Gastrocnemius medialis (tissue), 4 donors: ENCODE measurements at places on chromosomes 3 and 15. TPM values are rescaled to one million over a fixed set of nuclear protein-coding genes. Genes with fewer than 3 reads are reported as not detected.

Gene LDHAL6B
- total RNA-seq = not detected

Gene BFSP2
- total RNA-seq = not detected

Gene OR5K2
- total RNA-seq = not detected

Gene LYZL4
- not detected for total RNA-seq

Gene LTF
- total RNA-seq = 5.1 TPM

Gene CX3CR1
- total RNA-seq = 0.27 TPM

Gene MEIS2
- 0.40 TPM for total RNA-seq

Gene TM4SF4
- total RNA-seq = 2.3 TPM

Gene TRPM1
- not detected for total RNA-seq

Gene RHO
- not detected for total RNA-seq

DNA sequence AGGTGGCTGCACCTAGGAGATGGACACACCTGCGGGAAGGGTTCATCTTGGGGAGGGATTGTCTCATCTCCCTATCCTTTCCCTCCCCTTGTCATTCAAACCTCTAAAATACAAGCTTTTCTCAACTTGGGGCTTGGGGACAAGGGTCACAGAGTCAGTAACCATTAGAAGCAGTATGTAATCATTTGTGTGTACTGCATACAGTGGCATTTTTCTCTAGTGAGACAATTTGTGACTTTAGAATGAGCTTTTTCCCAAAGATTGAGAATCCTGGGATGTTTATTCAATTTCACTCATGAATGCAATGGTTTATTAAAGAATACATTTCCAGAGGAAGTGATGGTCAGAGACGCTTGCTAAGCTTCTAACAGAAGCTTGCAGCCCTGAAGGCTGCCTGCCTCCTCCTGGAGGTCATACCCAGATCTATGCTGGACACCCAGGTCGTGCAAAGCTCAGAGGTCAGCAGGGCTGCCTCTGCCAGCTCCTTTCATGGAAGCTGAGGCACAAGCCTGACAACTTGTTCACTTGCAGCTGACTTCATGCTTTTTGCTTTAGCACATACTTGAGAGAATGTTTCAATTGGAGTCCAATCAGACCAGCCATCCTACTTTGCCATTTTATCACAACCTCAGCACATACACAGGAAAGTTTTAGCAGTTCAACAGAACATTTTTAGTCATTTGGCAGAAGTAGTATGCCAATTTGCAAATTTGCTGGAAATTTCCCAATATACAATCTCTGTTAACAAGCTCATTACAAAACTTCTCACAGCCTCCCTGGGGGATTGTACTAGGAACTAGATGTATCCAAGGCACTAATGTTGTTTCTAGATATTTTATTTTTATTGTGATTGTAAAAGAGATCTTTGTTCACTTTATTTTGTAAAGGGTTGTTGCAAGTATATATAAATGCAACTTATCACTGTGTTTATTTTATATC lies 25.6 kb upstream of the ALDH1L1 start:
- no peak overlapping the region for H3K27ac ChIP-seq
- peaks cover 11% of the 10 kb centered on the region for H3K4me1 ChIP-seq
- no peak for DNase-seq
- no peaks in the 10 kb centered on the region for H3K27me3 ChIP-seq
- no peaks in the 10 kb centered on the region for H3K36me3 ChIP-seq

- no peaks in the 10 kb centered on the region for H3K27me3 ChIP-seq
- no peak for DNase-seq
Measured at GRCh38 chr15:82944821-82945220, 7.7 kb downstream of the HOMER2 start.

DNA sequence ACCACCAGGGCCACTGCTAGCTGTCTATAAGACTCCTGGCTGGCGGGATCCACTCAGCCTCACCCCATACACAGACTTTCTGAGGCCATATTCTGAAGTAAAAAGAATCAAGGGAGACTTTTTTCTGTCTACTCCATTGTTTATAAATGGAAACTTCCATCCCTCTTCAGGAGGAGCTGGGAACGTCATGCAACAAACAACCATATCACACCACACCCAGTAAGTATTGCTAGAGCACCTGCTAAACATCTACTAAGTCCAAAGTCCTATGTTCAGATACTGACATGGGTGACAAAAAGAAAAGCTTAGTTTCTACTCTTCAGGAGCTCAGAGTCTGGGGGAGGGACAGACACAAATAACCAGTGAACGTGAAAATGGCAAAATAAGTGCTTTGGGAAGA lies 324.8 kb upstream of the ONECUT1 start:
- H3K27me3 ChIP-seq = no peaks in the 10 kb centered on the region
- H3K4me3 ChIP-seq = no peak overlapping the region
- no peak overlapping the region for H3K27ac ChIP-seq
- DNase-seq = no peak
- no peaks in the 10 kb centered on the region for H3K4me1 ChIP-seq

- no peaks in the 10 kb centered on the region for H3K27me3 ChIP-seq
- H3K36me3 ChIP-seq = no peaks in the 10 kb centered on the region
- H3K4me1 ChIP-seq = peaks cover 4% of the 10 kb centered on the region
- peak overlapping the region; percentile 91 for H3K27ac ChIP-seq
- DNase-seq = no peak
Measured at GRCh38 chr3:125916376-125916978, 52.5 kb upstream of the ROPN1B start.

- no peaks in the 10 kb centered on the region for H3K27me3 ChIP-seq
- H3K4me1 ChIP-seq = no peaks in the 10 kb centered on the region
- H3K27ac ChIP-seq = no peak overlapping the region
- H3K36me3 ChIP-seq = no peaks in the 10 kb centered on the region
- DNase-seq = no peak
Measured at GRCh38 chr15:51128701-51129100, 34.0 kb upstream of the TNFAIP8L3 start.

GRCh38 chr3:186824430-186825139 lies 17.9 kb upstream of the ADIPOQ start:
- no peak for DNase-seq
- peaks cover 42% of the 10 kb centered on the region for H3K27me3 ChIP-seq

DNA sequence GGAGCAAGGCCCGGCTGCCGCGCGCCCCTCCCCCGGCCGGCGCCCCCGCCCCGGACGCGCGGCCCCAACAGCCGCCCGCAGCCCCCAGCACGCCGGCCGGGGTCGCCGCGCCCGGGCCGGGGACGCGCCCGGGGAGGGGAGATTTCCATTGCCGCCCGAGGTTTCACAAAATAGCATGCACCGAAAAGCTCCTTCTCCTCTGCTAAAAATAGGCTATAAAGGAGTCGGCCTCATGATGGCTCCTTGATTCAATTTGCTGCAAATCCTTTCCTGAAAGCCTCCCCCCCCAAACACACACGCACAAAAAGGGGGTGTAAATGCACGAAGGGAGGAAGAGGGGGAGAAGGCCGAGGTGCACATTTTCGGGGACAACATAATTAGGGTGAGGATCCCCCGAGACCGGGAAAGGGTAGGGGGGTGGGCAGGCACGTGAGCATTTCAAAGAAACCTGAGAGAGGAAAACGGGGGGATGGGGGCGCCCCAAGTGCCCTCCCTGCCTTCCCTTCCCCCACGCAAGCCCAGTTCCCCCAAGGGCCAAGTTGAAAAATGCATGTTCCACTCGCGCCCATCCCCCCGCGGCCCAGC lies 734 bp downstream of the TBL1XR1 start:
- peak overlapping the region; percentile 85 for H3K4me3 ChIP-seq
- no peaks in the 10 kb centered on the region for H3K36me3 ChIP-seq
- H3K27me3 ChIP-seq = no peaks in the 10 kb centered on the region
- peak overlapping the region; percentile 98 for H3K27ac ChIP-seq
- H3K4me1 ChIP-seq = peaks cover 21% of the 10 kb centered on the region

GRCh38 chr3:183203670-183204069 lies 41.1 kb upstream of the LAMP3 start:
- no peaks in the 10 kb centered on the region for H3K4me1 ChIP-seq
- no peak overlapping the region for H3K4me3 ChIP-seq

DNA sequence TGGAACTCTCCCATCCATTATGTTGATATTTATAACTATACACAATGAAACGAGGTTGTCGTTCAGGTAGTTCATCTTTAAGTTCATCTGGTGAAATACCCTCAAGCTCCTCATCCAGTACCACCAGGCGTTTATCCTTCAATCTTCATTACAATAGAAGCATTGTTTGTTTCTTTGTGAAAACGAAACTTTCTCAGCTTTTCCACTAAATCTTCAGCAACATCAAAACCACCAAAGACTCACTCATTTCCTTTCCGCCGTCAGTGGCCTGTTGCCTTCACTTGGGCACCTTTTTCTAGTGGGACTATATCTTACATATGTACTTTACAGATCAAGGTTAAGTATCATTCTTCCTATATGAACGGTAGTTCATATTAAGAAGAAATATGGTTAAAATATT lies 44.1 kb upstream of the TFG start:
- no peak overlapping the region for H3K27ac ChIP-seq
- H3K4me1 ChIP-seq = no peaks in the 10 kb centered on the region
- no peak overlapping the region for H3K4me3 ChIP-seq

- H3K4me3 ChIP-seq = no peak overlapping the region
- no peak overlapping the region for H3K27ac ChIP-seq
- H3K27me3 ChIP-seq = no peaks in the 10 kb centered on the region
- H3K36me3 ChIP-seq = no peaks in the 10 kb centered on the region
Measured at GRCh38 chr3:70583682-70584081, 271.2 kb upstream of the MDFIC2 start.

- no peak overlapping the region for H3K27ac ChIP-seq
- H3K36me3 ChIP-seq = no peaks in the 10 kb centered on the region
- no peak for DNase-seq
- no peaks in the 10 kb centered on the region for H3K27me3 ChIP-seq
- no peaks in the 10 kb centered on the region for H3K4me1 ChIP-seq
- H3K4me3 ChIP-seq = no peak overlapping the region
Measured at GRCh38 chr15:49844390-49844789, 223.5 kb downstream of the DTWD1 start.

DNA sequence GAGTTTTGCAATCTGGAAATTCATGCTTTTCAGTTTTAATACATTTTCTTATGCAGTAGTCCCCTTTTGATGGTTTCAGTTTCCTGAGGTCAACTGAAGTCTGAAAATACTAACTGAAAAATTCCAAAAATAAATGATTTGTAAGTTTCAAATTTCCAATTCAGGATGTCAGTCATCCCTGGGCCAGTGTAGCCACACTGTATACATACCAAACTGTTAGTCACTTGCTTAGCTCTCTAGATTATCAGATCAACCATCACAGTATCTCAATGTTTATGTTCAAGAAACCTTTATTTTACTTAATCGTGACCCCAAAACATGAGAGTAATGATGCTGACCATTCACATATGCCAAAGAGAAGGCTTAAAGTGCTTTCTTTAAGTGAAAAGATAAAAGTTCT lies 715.5 kb downstream of the GBE1 start:
- H3K27ac ChIP-seq = no peak overlapping the region
- H3K27me3 ChIP-seq = no peaks in the 10 kb centered on the region
- H3K4me3 ChIP-seq = no peak overlapping the region

DNA sequence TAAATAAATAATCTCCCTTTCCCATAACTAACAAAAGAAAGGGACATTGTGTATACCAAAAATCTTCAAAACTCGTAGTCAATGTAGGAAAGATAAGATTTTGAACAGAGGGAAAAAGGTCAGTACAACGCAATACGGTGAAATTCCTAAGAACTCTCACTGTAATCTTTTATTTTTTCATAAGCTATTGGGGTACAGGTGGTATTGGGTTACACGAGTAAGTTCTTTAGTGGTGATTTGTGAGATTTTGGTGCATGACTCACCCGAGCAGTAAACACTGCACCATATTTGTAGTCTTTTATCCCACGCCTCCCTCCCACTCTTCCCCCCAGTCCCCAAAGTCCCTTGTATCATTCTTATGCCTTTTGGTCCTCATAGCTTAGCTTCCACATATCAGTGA lies 718.0 kb downstream of the TBL1XR1 start:
- no peak for DNase-seq
- H3K36me3 ChIP-seq = no peaks in the 10 kb centered on the region
- H3K27me3 ChIP-seq = no peaks in the 10 kb centered on the region
- no peak overlapping the region for H3K27ac ChIP-seq
- no peaks in the 10 kb centered on the region for H3K4me1 ChIP-seq

DNA sequence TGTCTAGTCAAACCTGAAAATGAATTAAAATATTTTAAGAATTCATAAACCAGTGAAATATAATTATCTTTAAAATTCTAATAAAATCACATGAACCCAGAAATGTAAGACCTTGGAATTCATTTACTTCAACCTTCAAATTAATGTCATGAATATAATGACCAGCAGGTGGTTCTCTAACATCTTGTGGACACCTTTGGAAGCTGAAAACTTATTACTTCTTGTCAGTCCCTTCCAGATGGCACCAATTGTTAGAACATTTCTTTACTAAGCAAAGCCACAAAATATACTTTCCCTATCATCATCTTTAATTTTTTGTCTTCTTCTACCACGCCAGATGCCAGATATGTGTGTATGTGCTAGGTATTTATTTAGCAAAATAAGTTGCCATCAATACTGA lies 240.0 kb downstream of the MBNL1 start:
- H3K27ac ChIP-seq = no peak overlapping the region
- no peak overlapping the region for H3K4me3 ChIP-seq
- H3K4me1 ChIP-seq = no peaks in the 10 kb centered on the region
- no peaks in the 10 kb centered on the region for H3K36me3 ChIP-seq
